ENCODE measurements at places on chromosomes 6 and 20. TPM values are rescaled to one million over a fixed set of nuclear protein-coding genes. Genes with fewer than 3 reads are reported as not detected.

BTBD9 gene
- total RNA-seq, result 5.9 TPM

ARFGEF3 gene
- 1.8 TPM for total RNA-seq

CRIP3 gene
- total RNA-seq, result not detected

WASF1 gene
- total RNA-seq, result 6.8 TPM

PRDM13 gene
- not detected for total RNA-seq

DUSP15 gene
- total RNA-seq, result 0.79 TPM

AURKA gene
- 17.9 TPM for total RNA-seq

SNAP25 gene
- total RNA-seq, result 0.22 TPM

EYS gene
- total RNA-seq, result under 0.01 TPM

GABRR1 gene
- not detected for total RNA-seq

LY6G6C gene
- total RNA-seq, result not detected

PRKN gene
- total RNA-seq, result under 0.01 TPM

KIF6 gene
- under 0.01 TPM for total RNA-seq

COL11A2 gene
- under 0.01 TPM for total RNA-seq

ASIP gene
- total RNA-seq, result not detected

- DNase-seq, result no peak
These were observed 21.8 kb downstream of the HMGCLL1 start for GRCh38 chr6:55557146-55557545.

DNA sequence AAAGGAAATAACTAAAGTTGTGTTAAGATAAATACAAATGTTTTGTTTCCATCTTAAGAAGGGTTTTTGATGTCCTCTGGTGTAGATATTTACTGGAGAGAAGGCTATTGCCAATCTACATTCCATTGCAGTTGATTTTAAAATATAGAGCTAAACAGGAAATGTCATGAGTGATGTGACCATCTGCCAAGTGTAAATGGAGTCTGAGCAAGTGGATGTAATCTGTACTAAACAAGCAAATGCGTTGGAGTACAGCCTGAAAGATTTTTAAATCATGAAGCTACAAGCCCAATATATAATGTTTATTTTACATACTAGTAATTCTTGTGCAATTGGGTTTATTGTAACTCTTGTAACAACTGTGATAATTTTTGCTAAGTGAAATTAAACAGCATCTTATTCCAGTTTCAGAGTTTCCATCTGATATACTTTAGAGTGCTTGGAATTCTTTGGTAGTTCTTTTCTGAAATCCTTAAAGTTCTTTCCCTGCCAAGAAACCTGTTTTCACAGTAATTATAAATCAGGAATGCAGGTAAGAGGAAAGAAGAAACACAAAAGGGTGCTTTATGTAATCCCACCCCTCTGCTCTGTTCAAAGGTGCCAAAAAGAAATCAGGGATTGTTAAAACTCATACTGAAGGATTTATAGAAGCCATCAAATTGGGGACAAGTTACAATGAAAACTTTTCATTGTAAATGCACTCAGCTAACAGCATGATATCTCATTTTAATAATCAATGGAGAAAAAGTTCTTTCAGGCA, 47.2 kb upstream of the FLRT3 start:
- no peak for DNase-seq

GRCh38 chr20:2867081-2867864, 6.0 kb upstream of the PTPRA start:
- DNase-seq, result no peak

GRCh38 chr6:78844899-78845298, 22.5 kb upstream of the IRAK1BP1 start:
- DNase-seq, result no peak

DNA sequence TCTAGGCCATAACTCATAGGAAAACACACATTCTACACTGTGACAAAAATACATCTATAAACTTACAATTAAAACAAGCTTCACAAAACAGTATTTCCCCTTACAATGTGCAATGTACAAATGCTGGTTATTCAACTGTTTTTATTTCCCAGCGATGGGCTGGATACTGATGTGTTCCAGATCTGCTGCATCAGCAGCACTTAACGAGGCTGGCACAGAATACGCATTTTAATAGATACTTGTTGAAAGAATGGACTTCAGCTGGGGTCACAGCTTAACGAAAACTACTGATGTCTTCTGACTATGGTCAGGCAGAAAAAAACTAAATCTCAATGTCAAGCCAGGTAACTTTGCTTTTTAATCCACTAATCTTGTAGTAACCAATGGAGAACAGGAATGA, 70.9 kb downstream of the B4GALT5 start:
- DNase-seq, result no peak

DNA sequence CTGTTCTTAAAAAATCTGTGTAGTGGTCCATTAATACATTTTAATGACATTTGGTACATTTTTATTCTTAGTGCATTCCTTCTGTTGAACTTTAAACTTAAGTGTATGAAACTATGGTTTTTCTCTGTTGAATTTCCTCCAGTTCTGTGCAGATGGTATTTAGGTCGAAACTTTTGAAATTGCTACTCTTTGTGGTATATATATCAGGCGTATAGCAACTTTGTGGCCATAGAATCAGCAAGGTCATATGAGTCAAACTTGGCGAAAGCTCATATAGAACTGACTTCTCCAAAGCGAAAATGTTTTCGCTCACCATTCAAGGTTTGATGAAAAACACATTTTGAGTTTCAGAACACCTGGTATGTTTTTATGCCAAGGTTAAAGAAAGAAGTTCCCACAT, 93.7 kb downstream of the MAP3K4 start:
- DNase-seq, result no peak

- peak; percentile 73 for DNase-seq
These were observed 1.8 kb downstream of the GJA1 start for GRCh38 chr6:121436960-121437850.

DNA sequence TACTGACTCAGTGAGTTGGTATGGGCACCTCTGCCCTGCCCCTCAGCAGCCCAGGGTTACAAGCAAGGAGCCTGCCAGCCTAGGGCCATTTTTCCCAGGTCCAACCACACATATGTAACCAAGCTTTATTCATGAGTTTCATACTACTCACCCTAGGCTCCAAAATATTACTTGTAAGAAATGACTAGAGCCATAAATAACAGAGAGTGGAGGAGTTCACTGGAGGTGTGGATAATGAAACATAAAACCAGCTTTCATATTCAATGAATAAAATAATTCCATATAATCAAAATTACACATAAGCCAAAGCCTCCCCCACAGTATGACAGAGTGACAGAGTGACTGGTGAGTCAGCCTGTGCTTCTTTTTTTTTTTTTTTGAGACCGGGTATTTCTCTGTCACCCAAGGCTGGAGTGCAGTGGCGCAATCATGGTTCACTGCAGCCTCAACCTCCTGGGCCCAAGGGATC, 229.8 kb upstream of the SASH1 start:
- no peak for DNase-seq

DNA sequence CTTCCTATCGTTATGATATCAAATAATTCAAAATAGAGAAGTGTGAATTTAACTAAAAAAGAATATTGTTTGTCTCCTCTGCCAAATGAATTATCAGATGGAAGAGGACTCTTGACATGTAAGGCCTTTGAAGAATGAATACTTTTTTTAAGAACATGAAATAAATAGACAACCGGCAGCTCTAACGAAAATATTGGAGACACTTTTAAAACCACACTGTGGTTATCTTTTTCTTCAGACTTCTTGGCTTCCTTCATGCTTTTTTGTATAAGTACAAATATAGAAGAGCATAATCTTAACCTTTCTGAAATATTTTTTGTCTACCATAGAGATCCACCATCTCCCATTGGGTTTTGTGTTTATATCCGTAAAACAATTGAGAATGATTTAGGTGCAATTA, 115.2 kb upstream of the SCGN start:
- DNase-seq, result no peak

DNA sequence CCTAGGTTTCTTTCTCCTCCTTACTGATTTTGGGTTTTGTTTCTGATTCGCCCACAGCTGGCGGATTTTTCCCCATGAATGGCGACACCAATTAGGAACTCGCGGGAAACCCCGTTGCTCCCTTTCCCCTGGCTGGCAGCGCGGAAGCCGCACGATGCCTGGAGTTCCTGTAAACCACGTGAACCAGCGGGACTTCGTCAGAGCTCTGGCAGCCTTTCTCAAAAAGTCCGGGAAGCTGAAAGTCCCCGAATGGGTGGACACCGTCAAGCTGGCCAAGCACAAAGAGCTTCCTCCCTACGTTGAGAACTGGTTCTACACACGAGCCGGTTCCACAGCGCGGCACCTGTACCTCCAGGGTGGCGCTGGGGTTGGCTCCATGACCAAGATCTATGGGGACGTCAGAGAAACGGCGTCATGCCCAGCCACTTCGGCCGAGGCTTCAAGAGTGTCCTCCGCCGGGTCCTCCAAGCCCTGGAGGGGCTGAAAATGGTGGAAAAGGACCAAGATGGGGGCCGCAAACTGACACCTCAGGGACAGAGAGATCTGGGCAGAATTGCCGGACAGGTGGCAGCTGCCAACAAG, 3.2 kb upstream of the SEC23B start:
- DNase-seq, result no peak

GRCh38 chr20:10673176-10673841, 490 bp downstream of the JAG1 start:
- DNase-seq, result no peak

DNA sequence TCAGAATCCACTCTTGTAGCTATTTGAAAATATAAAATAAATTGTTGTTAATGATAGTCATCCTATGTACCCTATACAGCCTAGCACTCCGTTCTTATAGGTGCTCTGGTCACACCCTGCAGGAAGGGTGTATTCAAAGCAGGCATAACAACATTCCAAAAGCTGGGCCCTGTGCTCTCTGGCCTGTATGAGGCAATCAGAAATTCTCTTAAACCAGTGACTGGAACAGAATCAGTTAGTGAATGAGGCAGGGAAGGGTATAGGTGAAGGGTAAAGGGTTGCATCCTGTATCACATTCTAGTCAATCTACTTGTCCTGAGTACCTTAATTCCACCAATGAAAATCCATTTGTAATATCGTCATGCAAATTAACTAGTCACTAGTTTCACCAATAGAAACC, 154.5 kb upstream of the ZNF217 start:
- no peak for DNase-seq

DNA sequence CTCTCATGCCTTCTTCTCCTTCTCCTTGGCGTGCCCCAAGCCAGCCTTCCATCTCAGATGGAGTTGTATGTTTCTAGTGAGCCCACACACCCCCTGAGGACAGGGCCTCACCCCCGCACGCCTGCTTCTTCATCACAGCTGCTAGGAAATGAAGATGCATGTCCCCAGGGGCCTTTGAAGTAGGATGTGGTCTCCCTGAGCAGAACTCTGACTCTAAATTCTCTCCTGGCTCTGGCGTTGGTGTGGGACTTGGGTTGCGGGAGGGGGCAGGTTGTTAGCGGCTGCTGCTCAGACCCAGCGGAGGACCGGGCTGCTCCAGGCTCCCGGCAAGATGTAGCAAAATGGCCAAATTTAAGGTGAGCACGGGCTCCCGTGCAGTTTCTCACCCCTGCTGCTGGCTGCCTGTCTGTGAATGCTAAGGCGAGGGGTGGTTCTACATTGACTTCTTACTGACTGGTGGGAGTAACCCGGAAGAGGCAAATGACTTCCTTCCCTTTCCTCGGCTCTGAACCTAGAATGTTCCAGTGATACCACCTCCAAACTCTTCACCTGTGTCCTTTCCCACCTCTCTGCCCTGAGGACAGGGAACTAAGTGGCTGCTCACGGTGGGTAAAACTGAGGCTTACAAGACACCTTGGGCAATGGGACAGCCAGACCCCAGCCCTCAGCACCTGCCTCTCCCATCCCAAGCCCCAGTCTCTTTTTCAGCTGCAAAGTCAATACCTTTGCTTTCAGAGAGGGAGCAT, 8.8 kb downstream of the SYNJ2 start:
- DNase-seq, result no peak

- peak; percentile 2 for DNase-seq
These were observed 257.7 kb upstream of the NT5E start for GRCh38 chr6:85192186-85192585.

DNA sequence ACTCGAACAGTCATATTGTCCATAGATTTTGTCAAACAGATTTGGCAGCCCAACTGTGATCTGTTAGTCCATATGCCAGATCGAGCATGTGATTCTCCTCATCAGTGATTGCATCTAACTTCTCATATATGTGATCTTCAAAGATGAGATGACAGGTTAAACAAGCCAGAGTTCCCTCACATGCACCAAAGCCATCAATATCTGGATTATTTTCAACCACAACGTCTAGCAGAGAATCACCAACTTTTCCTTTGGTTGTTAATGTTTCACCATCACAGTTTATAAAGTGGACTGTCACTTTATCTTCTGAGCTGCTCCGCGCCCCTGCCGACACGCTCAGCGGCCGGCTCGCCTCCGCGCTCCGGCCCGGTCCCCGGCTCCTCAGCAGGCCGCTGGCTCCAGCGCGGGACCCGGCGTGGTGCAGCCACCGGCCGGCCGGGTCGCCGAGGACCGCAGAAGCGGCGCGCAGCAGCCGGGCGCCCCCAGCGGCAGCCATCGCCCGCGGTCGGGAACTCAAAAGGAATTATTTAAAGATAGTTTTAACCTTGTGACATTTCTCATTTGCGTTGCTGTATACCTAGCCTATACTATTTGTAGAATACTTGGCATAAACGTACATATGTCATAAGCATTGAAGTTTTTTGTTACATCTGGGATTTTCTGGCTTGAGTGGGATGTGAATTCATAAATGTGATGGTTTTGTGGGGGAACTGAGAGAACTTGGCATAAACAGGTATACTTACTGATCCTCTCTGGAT, 40.1 kb upstream of the DYNLRB1 start:
- DNase-seq, result peak; percentile 63

DNA sequence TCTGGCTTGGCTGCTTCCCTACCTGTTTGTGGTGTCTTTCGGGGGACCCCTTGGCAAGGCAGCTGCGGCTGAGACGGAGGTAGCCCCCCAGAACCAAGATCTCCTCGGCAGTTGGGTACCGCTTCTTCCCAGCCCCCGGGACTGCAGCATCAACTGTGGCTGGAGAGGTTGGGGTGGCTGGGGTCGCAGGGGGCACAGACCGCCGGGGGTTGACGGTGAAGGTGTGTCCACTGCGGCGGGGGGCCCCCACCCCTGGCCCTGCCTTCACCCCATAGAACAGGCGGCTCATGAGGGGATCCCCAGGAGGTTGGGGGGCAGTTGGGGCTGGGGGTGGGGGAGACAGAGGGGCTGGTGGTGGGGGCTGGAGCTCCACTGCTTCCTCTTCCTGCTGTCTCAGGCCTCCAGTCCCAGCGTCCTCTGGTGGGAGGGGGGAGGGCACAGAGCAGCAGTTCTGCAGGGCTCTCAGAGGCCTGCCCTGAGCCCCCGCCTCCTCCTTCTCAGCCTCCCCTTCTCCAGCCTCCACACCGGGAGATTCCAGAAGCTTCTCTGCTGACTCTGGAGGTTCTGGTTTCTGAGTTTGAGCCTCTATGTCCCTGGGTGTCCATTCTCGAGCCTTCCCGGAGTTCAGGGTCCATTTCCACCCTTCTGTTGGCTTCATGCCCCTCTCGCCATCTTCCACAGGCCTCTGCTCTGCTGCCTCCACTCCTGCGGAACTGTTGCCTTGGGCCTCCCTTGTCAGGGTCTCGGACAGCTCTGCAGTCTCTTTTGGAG, 1.9 kb downstream of the PPP1R18 start:
- DNase-seq, result peak; percentile 36
